Neural crest cell (in vitro differentiated cells): ENCODE measurements at places on chromosomes 1 and 21.
A peak's percentile ranks its signal among the peaks of the same experiment; 100 is the strongest.

DNA sequence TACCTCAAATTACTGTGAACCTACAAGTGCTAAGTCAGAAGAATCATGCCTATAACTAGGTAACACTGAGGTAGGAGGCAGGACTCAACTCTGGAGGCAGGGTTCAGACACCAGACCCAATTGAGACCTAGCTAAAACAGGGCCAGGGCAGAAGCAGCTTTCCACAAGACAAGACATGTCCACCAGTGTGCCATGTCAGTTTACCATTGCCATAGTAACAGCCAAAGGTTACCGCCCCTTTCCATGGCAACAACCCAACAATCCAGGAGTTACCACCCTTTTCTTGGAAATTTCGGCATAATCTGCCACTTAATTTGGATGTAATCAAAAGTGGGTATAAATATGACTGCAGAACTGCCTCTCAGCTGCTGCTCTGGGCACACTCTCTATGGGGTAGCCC lies 432.3 kb downstream of the DPYD start:
- no peak overlapping the region for H3K4me3 ChIP-seq
- H3K27me3 ChIP-seq = no peaks in the 10 kb centered on the region
- no peak overlapping the region for H3K27ac ChIP-seq
- H3K4me1 ChIP-seq = no peaks in the 10 kb centered on the region
- no peak for DNase-seq

GRCh38 chr1:157849229-157849875 lies 7.7 kb upstream of the CD5L start:
- H3K4me1 ChIP-seq = no peaks in the 10 kb centered on the region
- no peak overlapping the region for H3K27ac ChIP-seq
- H3K36me3 ChIP-seq = no peaks in the 10 kb centered on the region

DNA sequence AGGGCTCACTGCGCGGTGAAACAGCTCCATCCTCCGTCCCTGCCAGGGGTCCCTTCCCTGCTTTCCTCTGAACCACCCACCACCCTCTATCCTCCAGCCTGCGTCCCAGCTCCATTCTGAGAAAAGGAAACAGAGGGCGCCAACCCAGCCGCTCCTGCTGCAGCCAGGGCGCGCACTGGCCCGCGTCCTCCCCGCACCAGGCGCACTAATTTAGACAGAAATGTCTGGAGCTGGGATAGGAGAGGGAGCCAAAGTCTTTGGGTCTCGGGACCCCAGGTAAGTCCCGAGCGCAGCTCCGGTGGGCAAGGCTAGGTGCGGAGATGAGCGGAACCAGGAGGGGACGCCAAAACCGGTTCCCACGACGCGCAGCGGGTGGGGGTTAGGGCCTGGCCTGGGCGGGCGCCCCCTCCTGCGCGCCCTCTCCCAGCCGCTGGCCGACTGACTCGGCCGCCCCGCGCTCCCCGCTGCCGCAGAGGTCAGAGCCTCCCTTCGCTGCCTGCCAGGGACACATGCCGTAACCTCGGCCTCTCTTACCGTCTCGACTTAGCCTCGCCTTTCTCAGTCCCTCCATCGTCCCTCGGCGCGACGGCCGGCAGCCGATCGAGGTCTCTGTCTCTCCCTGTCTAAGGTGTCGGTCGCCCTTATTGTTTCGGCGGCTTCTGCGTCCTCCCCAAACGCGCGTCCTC lies 2.0 kb downstream of the CAMK2N1 start:
- no peaks in the 10 kb centered on the region for H3K36me3 ChIP-seq
- H3K4me1 ChIP-seq = peaks cover 52% of the 10 kb centered on the region
- peak overlapping the region; percentile 93 for H3K27ac ChIP-seq
- DNase-seq = peak; percentile 42
- peaks cover 35% of the 10 kb centered on the region for H3K27me3 ChIP-seq
- peak overlapping the region; percentile 99 for H3K4me3 ChIP-seq

- H3K36me3 ChIP-seq = no peaks in the 10 kb centered on the region
- H3K4me1 ChIP-seq = no peaks in the 10 kb centered on the region
- peak; percentile 43 for DNase-seq
- H3K4me3 ChIP-seq = no peak overlapping the region
These were observed 106.7 kb upstream of the KLHDC7A start for GRCh38 chr1:18373882-18374493.
